Neural crest cell (in vitro differentiated cells): ENCODE measurements at places on chromosomes 16 and 17. TPM values are rescaled to one million over a fixed set of nuclear protein-coding genes. Genes with fewer than 3 reads are reported as not detected.

GRCh38 chr17:66481271-66481670 is 178.9 kb downstream of the PRKCA start:
- peaks cover 5% of the 10 kb centered on the region for H3K4me1 ChIP-seq
- H3K27ac ChIP-seq: no peak overlapping the region
- no peak overlapping the region for H3K4me3 ChIP-seq
- DNase-seq: no peak
- no peaks in the 10 kb centered on the region for H3K27me3 ChIP-seq
- H3K36me3 ChIP-seq: peaks cover 3% of the 10 kb centered on the region

OTOA gene
- 0.21 and 0.34 TPM in 2 replicates for total RNA-seq

GPR139 gene
- not detected in 2 replicates for total RNA-seq

CACNG3 gene
- total RNA-seq: not detected in 2 replicates

GRCh38 chr17:43020030-43020621 is 2.1 kb downstream of the VAT1 start:
- no peak for DNase-seq
- H3K4me1 ChIP-seq: peaks cover 56% of the 10 kb centered on the region
- peak overlapping the region; percentile 91 for H3K4me3 ChIP-seq
- no peak overlapping the region for H3K27ac ChIP-seq
- H3K36me3 ChIP-seq: peaks cover 2% of the 10 kb centered on the region

GRCh38 chr17:56754523-56755208 is 79.1 kb downstream of the C17orf67 start:
- no peak for DNase-seq
- H3K4me3 ChIP-seq: no peak overlapping the region
- H3K36me3 ChIP-seq: no peaks in the 10 kb centered on the region
- no peaks in the 10 kb centered on the region for H3K27me3 ChIP-seq

GRCh38 chr16:53090591-53091411 is 36.0 kb downstream of the CHD9 start:
- peak overlapping the region; percentile 81 for H3K27ac ChIP-seq
- peaks cover 39% of the 10 kb centered on the region for H3K4me1 ChIP-seq
- no peak for DNase-seq
- no peaks in the 10 kb centered on the region for H3K27me3 ChIP-seq
- no peak overlapping the region for H3K4me3 ChIP-seq

GRCh38 chr17:73158133-73158532 is 6.7 kb upstream of the SSTR2 start:
- H3K36me3 ChIP-seq: no peaks in the 10 kb centered on the region
- H3K27ac ChIP-seq: no peak overlapping the region
- peaks cover 22% of the 10 kb centered on the region for H3K4me1 ChIP-seq
- H3K27me3 ChIP-seq: peaks cover 43% of the 10 kb centered on the region
- no peak overlapping the region for H3K4me3 ChIP-seq
- no peak for DNase-seq

GRCh38 chr16:83935858-83936255 is 17.2 kb upstream of the OSGIN1 start:
- H3K27ac ChIP-seq: no peak overlapping the region
- H3K4me1 ChIP-seq: peaks cover 20% of the 10 kb centered on the region
- peaks cover 3% of the 10 kb centered on the region for H3K36me3 ChIP-seq
- H3K4me3 ChIP-seq: no peak overlapping the region

DNAAF8 gene
- 0.68 and 0.96 TPM in 2 replicates for total RNA-seq

MFAP4 gene
- 0.26 and 0.43 TPM in 2 replicates for total RNA-seq

GRCh38 chr16:63527404-63527803 is 1491.2 kb upstream of the CDH8 start:
- no peaks in the 10 kb centered on the region for H3K4me1 ChIP-seq
- no peak for DNase-seq
- no peaks in the 10 kb centered on the region for H3K27me3 ChIP-seq
- H3K36me3 ChIP-seq: no peaks in the 10 kb centered on the region

- H3K27ac ChIP-seq: no peak overlapping the region
- no peaks in the 10 kb centered on the region for H3K36me3 ChIP-seq
- peaks cover 5% of the 10 kb centered on the region for H3K4me1 ChIP-seq
- DNase-seq: no peak
These were observed 109.6 kb downstream of the SSH2 start for GRCh38 chr17:29820425-29820824.

GRCh38 chr16:66256919-66257318 is 109.6 kb upstream of the CDH5 start:
- H3K27ac ChIP-seq: peak overlapping the region; percentile 35
- no peaks in the 10 kb centered on the region for H3K36me3 ChIP-seq
- H3K4me3 ChIP-seq: no peak overlapping the region
- peaks cover 19% of the 10 kb centered on the region for H3K27me3 ChIP-seq
- DNase-seq: no peak

AGRP gene
- total RNA-seq: not detected in 2 replicates

DNA sequence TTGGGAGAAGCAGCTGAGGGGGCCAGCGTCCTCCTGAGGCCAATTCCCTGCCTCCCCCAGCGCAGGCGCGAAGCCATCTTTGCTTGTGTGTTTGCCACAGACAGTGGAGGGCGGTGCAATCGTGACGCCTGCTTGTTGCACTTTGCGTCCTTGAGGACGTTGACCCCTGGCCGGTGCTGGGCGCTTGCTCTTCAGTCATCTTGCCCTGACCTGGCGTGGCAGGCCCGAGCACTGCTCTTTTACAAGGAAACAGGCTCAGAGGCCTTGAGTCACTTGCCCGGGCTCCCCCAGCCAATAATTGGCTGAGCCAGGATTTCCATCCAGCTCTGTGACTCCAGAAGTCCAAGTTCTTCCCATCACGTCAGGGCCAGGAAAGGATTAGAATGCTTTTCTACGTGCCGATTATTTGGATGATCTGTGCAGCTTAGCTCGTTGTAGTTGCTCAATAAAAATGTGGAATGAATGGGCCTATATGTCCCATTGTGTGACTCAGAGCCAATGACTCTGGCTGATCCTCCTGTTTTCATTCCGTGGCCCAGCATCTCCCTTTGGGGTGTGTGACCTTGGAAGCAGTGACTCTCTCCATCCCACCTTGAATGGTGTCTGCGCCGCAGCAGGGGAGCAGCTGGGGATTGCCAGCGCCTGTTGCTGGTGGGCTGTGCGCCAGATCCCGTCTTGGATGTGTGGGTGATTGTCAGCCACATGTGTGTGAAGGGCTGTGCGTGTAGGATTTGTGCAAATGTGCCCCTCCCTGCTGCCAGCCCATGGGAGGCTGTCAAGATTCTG is 214.1 kb downstream of the SEC14L1 start:
- H3K36me3 ChIP-seq: no peaks in the 10 kb centered on the region
- H3K27ac ChIP-seq: no peak overlapping the region
- H3K4me3 ChIP-seq: no peak overlapping the region
- peaks cover 49% of the 10 kb centered on the region for H3K4me1 ChIP-seq

KRTAP4-6 gene
- not detected in 2 replicates for total RNA-seq

COPZ2 gene
- 4.0 and 4.1 TPM in 2 replicates for total RNA-seq

DNA sequence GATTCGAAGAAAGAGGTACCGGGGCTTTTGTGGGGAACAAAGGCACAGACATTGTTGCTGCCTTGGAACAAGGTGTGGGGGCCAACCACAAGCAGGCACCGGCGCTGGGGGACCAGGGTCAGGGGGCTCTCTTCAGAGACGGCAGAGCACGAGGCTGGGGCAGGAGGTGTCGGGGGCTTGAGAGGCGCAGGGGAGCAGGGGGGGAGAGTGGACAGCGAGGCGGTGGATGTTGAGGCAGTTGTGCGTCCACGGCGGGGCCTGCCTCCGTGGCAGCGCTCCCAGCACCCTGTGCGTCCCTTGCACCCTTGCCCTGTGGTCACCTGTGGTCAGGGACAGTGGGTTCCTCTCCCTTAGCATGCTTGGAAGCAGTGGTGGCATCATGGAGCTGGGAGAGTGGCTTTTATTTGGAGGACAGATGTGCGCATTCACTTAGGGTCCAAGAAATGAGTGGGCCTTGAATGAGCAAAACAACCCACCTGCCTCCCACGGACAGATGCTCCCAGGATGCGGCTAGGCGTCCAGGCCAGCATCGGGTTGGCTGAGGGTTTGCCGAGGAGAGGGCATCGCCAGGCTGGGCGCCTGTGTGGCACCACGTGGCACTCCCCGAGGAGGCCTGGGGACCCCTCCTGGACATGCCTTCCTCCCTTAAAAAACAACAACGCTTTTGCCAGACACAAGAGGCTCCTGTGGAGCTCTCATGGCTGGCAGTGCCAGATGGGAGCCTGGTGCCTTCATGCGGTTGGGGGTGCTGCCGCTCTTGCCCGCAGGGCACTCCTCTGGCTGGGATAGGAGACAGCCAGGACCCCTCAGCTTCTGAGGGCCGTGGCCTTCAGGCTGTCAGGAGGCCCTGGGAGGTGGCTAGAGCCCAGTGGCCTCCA is 113.0 kb downstream of the BANP start:
- no peak for DNase-seq
- no peaks in the 10 kb centered on the region for H3K36me3 ChIP-seq
- no peak overlapping the region for H3K4me3 ChIP-seq
- no peaks in the 10 kb centered on the region for H3K27me3 ChIP-seq

DNA sequence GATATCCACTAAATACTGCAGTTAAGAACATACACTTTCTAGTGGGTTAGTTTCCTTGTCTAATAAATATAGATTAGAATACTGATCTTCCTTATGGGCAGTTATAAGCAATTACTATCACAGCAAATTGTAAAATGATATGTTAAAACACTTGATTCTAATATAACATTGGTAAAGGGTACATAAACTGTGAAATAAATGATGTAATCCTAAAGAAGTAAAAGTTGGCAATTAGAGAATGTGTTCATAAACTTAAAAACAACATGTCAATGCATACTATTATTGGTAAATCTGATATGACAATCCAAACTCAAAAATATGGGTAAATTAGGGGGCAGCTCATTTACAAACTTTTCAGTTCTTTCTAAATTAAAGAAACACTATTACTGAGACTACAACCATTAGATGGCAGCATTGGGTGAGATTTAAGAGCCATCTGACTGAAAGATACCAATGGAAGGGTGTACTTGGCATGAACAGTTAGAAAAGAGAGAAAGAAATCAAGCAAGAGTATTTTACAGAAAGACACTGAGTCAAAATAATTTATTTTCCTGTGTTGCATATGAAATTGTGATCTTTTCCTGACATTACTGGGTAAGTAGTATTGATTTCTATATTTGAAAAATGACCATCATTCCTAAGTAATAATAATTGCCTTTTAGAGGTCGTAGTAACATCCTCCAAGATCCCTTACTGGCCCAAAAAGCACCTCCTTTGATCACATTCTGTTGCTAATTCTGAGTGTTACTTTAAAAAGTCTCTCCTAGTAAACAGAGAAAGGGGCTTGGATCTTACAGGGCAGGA is 119.6 kb downstream of the SPAG9 start:
- no peaks in the 10 kb centered on the region for H3K27me3 ChIP-seq
- peaks cover 7% of the 10 kb centered on the region for H3K36me3 ChIP-seq
- H3K27ac ChIP-seq: no peak overlapping the region
- peaks cover 3% of the 10 kb centered on the region for H3K4me1 ChIP-seq

DNA sequence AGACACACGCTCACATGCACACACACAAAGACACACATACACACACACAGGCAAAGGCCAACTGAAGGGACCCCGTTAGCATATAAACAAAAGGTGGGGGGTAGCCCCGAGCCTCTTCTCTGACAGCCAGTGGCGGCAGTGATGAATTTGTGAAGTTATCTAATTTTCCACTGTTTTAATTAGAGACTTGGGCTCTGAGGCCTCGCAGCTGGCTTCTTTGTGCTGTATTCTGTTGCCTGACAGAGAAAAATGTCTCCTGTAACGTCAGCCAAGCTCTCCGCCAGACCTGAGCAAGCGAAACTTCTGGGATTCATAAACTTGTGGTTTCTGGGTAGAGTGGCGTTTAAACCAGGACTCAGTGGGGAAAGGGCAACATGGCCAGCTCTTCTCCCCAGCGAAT is 113.9 kb upstream of the FOXF1 start:
- DNase-seq: no peak
- H3K27me3 ChIP-seq: no peaks in the 10 kb centered on the region
- peak overlapping the region; percentile 68 for H3K27ac ChIP-seq
- H3K4me1 ChIP-seq: peaks cover 19% of the 10 kb centered on the region
- no peak overlapping the region for H3K4me3 ChIP-seq

GRCh38 chr17:57535249-57535966 is 209.7 kb downstream of the CCDC182 start:
- peak overlapping the region; percentile 96 for H3K27ac ChIP-seq
- peaks cover 86% of the 10 kb centered on the region for H3K4me1 ChIP-seq
- peak overlapping the region; percentile 75 for H3K4me3 ChIP-seq
- H3K36me3 ChIP-seq: no peaks in the 10 kb centered on the region
- DNase-seq: no peak

GRCh38 chr17:332558-333322 is 19.9 kb downstream of the RPH3AL start:
- no peak overlapping the region for H3K27ac ChIP-seq
- H3K27me3 ChIP-seq: peaks cover 23% of the 10 kb centered on the region
- no peak overlapping the region for H3K4me3 ChIP-seq
- DNase-seq: no peak

LAT gene
- 4.9 and 6.2 TPM in 2 replicates for total RNA-seq

GRCh38 chr17:74687886-74688285 is 24.8 kb downstream of the CD300LF start:
- H3K27me3 ChIP-seq: peaks cover 64% of the 10 kb centered on the region
- H3K36me3 ChIP-seq: no peaks in the 10 kb centered on the region
- no peak overlapping the region for H3K27ac ChIP-seq
- no peak for DNase-seq
- no peaks in the 10 kb centered on the region for H3K4me1 ChIP-seq

SRR gene
- 25.6 and 35.7 TPM in 2 replicates for total RNA-seq

CCDC40 gene
- total RNA-seq: 22.7 and 23.8 TPM in 2 replicates

CHST4 gene
- total RNA-seq: not detected in 2 replicates

OMG gene
- total RNA-seq: not detected in 2 replicates

HIGD1B gene
- total RNA-seq: not detected in 2 replicates

DNA sequence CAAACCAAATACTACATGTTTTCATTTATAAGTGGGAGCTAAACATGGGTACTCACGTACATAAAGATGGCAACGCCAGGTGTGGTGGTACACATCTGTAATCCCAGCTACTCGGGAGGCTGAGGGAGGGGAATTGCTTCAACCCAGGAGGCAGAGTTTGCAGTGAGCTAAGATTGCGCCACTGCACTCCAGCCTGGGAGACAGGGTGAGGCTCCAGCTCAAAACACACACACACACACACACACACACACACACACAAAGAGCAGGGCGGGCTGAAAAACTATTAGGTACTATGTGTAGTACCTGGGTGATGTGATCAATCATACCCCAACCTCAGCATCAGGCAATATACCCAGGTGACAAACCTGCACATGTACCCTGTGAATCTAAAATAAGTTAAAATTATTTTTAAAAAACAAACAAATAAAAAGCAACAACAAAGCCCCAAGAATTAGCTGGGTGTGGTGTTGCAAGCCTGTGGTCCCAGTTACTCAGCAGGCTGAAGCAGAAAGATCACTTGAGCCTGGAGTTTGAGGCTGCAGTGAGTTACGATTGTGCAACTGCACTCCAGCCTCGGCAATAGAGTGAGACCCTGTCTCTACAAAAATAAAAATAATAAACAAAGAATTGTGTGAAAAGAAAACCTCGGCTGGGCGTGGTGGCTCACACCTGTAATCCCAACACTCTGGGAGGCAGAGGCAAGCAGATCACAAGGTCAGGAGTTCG is 11.9 kb upstream of the FAAP100 start:
- no peak overlapping the region for H3K27ac ChIP-seq
- no peak overlapping the region for H3K4me3 ChIP-seq
- H3K27me3 ChIP-seq: no peaks in the 10 kb centered on the region
- no peaks in the 10 kb centered on the region for H3K4me1 ChIP-seq
- peaks cover 12% of the 10 kb centered on the region for H3K36me3 ChIP-seq
- DNase-seq: no peak
